ENCODE measurements at places on chromosomes 16 and 17. TPM values are rescaled to one million over a fixed set of nuclear protein-coding genes. Genes with fewer than 3 reads are reported as not detected.

PLD6 gene
- total RNA-seq, result 1.1 TPM

PIK3R5 gene
- not detected for total RNA-seq

SLC16A13 gene
- total RNA-seq, result under 0.01 TPM

ACLY gene
- total RNA-seq, result 230 TPM

SDF2 gene
- 81.7 TPM for total RNA-seq

CD300A gene
- total RNA-seq, result not detected

GRCh38 chr17:45759761-45760160 lies 24.4 kb upstream of the CRHR1 start:
- peaks cover 15% of the 10 kb centered on the region for H3K27me3 ChIP-seq
- no peaks in the 10 kb centered on the region for H3K4me1 ChIP-seq
- H3K27ac ChIP-seq, result no peak overlapping the region
- no peak overlapping the region for H3K4me3 ChIP-seq
- no peak for DNase-seq

- H3K27ac ChIP-seq, result no peak overlapping the region
- peak; percentile 98 for DNase-seq
- H3K27me3 ChIP-seq, result no peaks in the 10 kb centered on the region
These were observed 3.9 kb downstream of the RSAD1 start for GRCh38 chr17:50482516-50482915.

GRCh38 chr16:27531826-27532800 lies 17.6 kb downstream of the GTF3C1 start:
- DNase-seq, result no peak
- H3K27me3 ChIP-seq, result no peaks in the 10 kb centered on the region
- peaks cover 78% of the 10 kb centered on the region for H3K36me3 ChIP-seq
- H3K4me1 ChIP-seq, result peaks cover 4% of the 10 kb centered on the region
- no peak overlapping the region for H3K4me3 ChIP-seq

DNA sequence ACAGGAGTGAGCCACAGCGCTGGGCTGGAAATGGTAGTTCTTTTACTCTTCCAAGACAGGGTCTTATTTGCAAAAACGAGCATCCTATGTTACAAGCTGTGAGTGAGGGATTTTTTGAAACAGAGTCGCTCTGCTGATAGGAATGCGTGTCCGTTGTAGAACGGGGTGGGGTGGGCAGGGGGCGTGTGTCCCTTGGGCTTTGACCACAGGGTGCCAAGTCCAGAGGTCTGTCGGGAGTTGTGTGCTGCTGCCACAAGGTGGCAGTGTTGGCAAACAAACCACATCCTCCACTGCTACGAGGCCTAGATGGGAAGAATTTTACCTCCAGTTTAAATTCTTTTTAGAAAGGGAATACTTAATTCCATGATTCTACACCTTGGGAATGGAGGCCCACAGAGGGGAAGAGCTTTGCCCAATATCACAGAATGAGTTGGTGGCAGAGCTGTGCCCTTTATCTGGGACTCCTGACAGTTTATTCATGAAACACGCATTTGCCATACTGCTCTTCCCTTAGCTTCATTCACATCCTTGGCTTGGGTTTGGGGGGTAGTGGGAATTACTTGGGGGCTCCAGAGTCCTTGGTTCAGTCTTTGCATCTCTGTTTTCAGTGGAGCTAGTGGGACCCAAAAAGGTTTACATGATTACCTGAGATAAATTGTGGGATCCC lies 30.6 kb upstream of the ETV4 start:
- no peaks in the 10 kb centered on the region for H3K36me3 ChIP-seq
- H3K27ac ChIP-seq, result no peak overlapping the region
- H3K4me1 ChIP-seq, result peaks cover 14% of the 10 kb centered on the region
- no peak overlapping the region for H3K4me3 ChIP-seq

DNA sequence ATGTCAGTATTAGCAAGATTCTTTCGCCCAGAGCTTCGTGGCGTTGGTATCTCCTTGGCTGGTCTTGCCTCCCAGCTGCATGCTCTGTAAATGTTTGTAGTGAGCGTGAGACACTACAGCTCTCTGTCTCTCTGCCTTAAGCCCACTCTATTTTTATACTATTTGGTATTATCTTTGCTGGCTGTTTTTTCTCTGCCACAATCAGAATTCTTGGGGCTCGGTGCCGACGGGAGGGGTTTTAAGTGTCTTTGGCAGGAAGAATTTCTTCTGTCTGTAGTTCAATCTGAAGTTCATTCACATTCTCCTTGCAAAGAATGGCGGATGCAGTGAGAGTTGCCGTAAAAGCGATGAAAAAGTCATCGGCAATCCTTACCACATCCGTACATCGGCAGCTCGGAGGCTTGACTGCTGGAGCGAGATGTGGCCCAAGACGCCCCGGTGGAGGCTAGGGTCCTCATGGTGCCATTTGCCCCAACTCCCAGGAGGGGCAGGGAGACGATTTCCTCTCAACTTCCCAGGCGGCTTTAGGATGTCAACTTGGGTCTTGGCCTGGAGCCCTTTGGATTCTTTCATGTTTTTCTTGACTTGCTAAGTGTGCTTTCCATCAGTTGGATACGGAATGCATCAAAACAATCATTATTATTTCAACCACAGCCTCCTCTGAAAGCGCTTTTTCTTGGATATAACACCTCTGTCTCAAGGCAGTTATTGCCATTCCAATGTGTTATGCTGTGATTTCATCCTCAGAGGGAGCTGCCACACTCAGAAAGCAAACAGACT lies 132.3 kb upstream of the SDK2 start:
- H3K4me1 ChIP-seq, result no peaks in the 10 kb centered on the region
- H3K27me3 ChIP-seq, result no peaks in the 10 kb centered on the region
- H3K4me3 ChIP-seq, result no peak overlapping the region
- no peak for DNase-seq
- no peaks in the 10 kb centered on the region for H3K36me3 ChIP-seq

GRCh38 chr17:18968945-18969887 lies 17.3 kb downstream of the SLC5A10 start:
- H3K4me1 ChIP-seq, result peaks cover 11% of the 10 kb centered on the region
- peaks cover 22% of the 10 kb centered on the region for H3K36me3 ChIP-seq
- DNase-seq, result no peak
- H3K27ac ChIP-seq, result no peak overlapping the region
- no peaks in the 10 kb centered on the region for H3K27me3 ChIP-seq

GRCh38 chr17:17416007-17416399 lies 60.8 kb upstream of the MED9 start:
- peak; percentile 83 for DNase-seq
- H3K36me3 ChIP-seq, result no peaks in the 10 kb centered on the region
- H3K4me1 ChIP-seq, result peaks cover 27% of the 10 kb centered on the region
- H3K4me3 ChIP-seq, result no peak overlapping the region
- no peaks in the 10 kb centered on the region for H3K27me3 ChIP-seq
- peak overlapping the region; percentile 71 for H3K27ac ChIP-seq

DNA sequence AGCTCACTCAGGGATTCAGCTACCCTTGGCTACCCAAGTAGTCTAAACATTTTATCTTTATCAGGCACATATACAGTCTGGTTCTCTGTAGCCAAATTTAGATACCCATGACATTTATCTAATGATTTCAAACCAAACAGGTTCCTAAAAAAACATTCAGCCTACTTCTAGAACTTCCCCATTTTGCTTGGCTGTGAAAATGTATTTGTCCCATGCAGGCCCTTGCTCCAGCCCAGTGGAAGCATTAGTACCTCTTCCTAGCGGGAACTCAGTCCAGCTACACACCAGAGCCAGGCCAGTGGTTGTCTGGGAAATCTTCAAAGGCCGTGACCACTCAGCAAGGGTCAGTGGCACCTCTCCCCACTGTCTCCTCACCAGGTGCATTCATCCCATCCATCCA lies 26.2 kb upstream of the NAGLU start:
- H3K36me3 ChIP-seq, result peaks cover 24% of the 10 kb centered on the region
- peaks cover 26% of the 10 kb centered on the region for H3K4me1 ChIP-seq
- no peak for DNase-seq
- H3K4me3 ChIP-seq, result no peak overlapping the region

- peaks cover 72% of the 10 kb centered on the region for H3K36me3 ChIP-seq
- no peaks in the 10 kb centered on the region for H3K4me1 ChIP-seq
- H3K27ac ChIP-seq, result no peak overlapping the region
- no peak overlapping the region for H3K4me3 ChIP-seq
These were observed 15.4 kb downstream of the SRP68 start for GRCh38 chr17:76056882-76057281.

DNA sequence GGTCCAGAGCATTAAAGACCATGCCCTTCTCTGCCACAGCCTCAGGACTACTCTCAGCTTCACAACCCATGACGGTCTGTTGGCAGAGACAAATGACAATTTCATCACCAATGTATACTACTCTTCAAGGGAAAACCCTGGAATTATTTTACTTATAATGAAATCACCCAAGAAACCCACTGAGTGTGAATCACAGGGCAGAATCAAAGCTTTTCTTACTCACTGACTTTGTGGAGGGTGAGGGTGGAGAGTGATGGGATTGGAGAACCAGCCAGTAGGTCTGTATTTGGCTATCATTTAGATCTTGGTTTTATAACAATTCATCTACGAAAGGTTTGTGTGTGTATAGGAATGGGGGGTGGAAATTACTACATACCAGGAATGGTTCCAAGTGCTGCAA lies 442.6 kb downstream of the SHISA9 start:
- H3K36me3 ChIP-seq, result no peaks in the 10 kb centered on the region
- no peak overlapping the region for H3K27ac ChIP-seq
- no peak for DNase-seq
- H3K4me1 ChIP-seq, result no peaks in the 10 kb centered on the region
- H3K27me3 ChIP-seq, result no peaks in the 10 kb centered on the region

DNA sequence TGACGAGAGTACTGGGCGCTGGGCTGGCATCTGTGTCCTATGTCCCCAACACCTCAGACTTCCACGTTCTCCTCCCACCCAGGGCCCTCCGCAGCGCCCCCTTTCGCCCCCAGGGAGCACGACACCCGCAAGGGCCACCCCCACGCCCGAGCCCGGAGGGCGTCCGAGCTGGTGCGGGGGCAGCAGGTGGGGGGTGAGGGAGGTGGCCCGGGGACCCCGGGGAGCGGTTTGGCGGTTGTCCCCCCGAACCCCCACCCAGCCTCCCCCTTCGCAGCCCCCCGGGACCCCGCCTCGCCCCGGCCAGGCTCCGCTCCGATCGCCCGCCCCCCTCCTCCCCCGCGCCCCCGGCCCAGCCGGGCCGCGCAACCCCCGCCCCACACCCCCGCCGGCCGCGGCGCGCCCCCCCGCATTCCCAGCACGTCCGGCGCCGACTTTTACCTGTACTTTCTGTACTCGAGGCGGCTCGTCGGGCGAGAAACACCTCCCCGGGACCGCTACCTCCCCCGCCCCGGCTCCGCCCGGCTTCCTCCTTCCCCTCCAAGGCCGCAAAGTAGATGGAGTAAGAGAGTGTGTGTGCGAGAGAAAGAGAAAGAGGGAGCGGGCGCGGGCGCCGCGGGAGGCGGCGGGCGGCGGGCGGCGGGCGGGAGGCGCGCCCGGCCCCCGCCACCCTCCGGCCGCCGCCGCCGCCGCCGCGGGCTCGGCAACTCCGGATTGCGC lies 901 bp downstream of the CDYL2 start:
- no peak for DNase-seq
- no peaks in the 10 kb centered on the region for H3K4me1 ChIP-seq
- no peak overlapping the region for H3K27ac ChIP-seq
- H3K27me3 ChIP-seq, result no peaks in the 10 kb centered on the region
- H3K4me3 ChIP-seq, result peak overlapping the region; percentile 100
- H3K36me3 ChIP-seq, result no peaks in the 10 kb centered on the region

DNA sequence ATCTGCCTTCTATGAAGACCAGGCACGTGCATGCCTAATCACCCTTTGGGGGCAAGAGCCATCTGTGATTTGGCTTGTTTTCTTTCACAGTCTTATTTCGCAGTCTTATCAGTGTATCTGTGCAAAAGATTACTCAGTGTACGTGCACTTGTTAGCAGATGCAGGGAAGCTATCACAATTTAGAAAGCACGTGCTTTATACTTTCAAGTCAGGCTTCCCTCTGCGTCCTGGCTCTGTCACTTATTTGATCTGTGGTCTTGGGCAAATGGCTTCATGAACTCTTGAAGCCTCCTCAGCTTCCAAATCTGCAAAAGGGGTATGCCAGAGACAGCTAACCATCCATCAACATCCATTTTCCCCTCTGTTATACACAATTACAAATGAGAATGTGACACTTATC lies 246.4 kb downstream of the XYLT1 start:
- no peaks in the 10 kb centered on the region for H3K27me3 ChIP-seq
- H3K27ac ChIP-seq, result no peak overlapping the region
- DNase-seq, result no peak
- H3K36me3 ChIP-seq, result no peaks in the 10 kb centered on the region
- peaks cover 4% of the 10 kb centered on the region for H3K4me1 ChIP-seq
- no peak overlapping the region for H3K4me3 ChIP-seq

DNA sequence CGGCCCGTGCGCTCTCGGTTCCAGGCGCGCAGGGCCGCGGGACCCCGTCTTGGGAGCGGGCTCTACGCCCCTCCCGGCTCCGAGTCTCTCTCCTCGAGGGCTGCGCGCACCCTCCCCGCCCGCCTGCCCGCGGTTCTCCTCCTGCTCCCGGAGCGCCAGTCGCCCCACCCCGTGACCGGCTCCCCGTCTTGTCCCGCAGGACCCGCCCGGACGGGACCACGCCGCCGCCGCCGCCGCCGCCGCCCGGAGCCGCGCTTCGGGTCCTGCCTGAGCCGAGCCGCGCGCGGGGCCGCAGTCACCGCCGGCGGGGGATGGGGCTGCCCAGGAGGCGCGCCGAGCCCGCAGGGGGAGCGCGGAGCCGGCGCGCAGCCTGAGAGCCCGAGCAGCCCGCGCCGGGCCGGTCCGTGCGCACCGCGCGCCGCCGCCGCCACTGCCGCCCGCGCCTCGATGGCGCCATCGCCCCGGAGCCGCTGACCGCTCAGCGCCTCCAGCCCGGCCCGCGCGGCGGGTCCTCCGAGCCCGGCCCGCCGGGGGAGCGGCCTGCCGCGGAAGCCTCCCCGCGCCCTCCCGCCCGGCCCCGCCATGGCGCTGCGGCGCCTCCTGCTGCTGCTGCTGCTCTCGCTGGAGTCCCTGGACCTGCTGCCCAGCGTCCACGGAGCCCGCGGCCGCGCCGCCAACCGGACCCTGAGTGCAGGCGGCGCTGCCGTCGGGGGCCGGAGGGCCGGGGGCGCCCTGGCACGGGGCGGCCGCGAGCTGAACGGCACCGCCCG lies at the start of gene SHISA6:
SHISA6 (plus strand) TSS at position 373 of the 770 bp plus-strand sequence.
- no peaks in the 10 kb centered on the region for H3K4me1 ChIP-seq
- no peak within 1 kb of the TSS for H3K27ac ChIP-seq
- no peaks in the 10 kb centered on the region for H3K36me3 ChIP-seq

DNA sequence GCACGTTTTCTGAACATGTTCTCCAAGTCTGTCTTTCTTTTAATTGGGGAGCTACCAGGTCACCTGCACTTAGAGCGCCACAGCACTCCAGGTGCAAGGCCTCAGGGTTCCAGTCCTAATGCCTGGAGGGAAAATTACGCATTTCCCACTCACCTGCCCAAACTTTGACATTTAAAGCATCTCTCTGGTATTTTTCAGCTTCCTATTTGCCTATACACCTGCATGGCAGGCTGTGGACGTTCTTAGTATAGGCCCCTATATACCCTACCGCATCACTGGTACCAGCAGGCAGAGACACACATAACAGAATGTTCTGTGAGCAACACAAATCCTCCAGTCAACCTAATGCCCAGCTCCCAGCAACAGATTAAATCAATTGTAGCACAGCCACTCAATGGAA lies 213.3 kb downstream of the MRTFB start:
- no peak overlapping the region for H3K27ac ChIP-seq
- H3K36me3 ChIP-seq, result no peaks in the 10 kb centered on the region
- no peaks in the 10 kb centered on the region for H3K27me3 ChIP-seq
- DNase-seq, result no peak
- no peak overlapping the region for H3K4me3 ChIP-seq

GRCh38 chr17:76410328-76410965 lies 26.0 kb downstream of the SPHK1 start:
- H3K4me1 ChIP-seq, result peaks cover 9% of the 10 kb centered on the region
- no peak overlapping the region for H3K4me3 ChIP-seq
- DNase-seq, result no peak
- no peaks in the 10 kb centered on the region for H3K27me3 ChIP-seq

- H3K36me3 ChIP-seq, result no peaks in the 10 kb centered on the region
- no peaks in the 10 kb centered on the region for H3K27me3 ChIP-seq
- DNase-seq, result no peak
- H3K4me3 ChIP-seq, result no peak overlapping the region
These were observed 140.7 kb downstream of the C16orf78 start for GRCh38 chr16:49514073-49514980.
